Stimulated activated CD8-positive, alpha-beta memory T cell treated with anti-CD3 and anti-CD28 coated beads, Interleukin-4, amount 100 ng/mL, for 1 hour (primary cell): ENCODE measurements at places on chromosomes 1 and 21.

DNA sequence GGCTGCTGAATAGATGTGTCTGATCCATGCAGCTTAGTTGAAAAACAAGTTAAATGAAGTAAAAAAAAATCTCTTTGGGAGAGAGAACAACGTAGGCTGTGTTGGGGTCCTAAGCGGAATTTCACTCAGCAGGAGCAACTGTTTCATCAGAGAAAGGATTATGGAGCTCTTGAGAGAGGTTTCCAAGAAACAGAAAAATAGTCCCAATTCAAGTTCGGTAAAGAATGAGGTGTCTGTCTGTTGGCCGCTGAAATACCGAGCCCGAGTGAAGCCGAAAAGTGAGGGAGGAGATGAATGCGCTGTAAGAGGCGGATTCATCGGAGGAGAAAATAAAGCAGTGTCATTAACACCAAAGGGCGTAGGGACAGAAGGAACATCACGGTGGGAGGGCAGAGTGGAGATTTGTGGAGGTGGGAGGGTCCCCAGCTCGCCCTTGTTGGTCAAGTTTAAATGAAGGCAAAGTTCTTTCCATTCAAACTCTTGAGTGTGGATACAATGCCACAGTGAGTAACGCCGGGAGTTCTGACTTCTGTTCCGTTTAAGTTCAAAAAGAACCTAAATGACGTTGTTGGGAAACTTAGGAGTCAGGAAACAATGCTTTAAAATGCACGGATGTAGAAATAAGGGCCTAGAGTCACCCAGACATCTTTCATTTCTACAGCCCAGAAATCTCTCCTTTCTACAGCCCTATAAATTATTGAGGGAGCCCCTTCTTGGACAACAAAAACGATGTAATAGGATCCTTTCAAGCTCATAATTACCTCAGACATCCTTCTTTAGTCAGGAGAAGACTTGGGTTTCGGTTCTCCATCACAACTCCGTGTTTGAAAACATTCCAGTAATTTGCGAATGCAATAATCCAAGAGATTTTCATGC is 15.6 kb upstream of the SLC45A1 start:
- no peak for DNase-seq

GRCh38 chr1:110188035-110188618 is 22.0 kb upstream of the KCNC4 start:
- no peak for DNase-seq

DNA sequence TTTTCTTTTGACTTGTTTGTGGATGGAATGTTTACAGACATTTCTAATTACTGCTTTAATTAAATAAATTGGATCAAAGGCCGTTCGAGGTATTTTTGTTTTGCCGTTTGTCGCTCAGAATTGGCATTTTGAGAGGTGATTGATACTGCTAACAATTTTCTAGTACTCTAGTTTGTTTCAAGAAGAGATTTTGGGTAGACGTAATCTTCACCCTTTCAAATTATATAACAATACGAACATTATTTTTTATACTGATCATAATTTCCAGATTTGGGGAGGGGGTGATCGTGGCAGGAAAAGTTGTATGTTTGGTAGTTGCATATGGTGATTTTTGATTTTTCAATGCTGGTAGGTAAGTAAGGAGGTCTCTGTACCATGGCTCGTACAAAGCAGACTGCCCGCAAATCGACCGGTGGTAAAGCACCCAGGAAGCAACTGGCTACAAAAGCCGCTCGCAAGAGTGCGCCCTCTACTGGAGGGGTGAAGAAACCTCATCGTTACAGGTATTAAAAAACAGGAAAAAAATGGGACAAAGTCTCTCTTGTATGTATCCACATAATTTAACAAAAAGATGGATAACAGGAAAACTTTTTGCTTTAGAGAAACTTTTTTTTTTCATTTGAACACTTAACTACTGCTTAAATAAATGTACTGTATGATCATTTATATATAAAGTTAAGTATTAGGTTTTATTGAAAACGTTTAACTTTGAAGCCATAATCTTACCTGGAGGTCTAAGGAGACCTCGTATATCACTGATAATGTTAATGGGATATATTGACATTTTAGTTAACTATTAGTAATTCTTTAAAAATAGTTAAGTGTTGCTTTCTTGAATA is 1.7 kb downstream of the H3-3A start:
- DNase-seq = no peak

DNA sequence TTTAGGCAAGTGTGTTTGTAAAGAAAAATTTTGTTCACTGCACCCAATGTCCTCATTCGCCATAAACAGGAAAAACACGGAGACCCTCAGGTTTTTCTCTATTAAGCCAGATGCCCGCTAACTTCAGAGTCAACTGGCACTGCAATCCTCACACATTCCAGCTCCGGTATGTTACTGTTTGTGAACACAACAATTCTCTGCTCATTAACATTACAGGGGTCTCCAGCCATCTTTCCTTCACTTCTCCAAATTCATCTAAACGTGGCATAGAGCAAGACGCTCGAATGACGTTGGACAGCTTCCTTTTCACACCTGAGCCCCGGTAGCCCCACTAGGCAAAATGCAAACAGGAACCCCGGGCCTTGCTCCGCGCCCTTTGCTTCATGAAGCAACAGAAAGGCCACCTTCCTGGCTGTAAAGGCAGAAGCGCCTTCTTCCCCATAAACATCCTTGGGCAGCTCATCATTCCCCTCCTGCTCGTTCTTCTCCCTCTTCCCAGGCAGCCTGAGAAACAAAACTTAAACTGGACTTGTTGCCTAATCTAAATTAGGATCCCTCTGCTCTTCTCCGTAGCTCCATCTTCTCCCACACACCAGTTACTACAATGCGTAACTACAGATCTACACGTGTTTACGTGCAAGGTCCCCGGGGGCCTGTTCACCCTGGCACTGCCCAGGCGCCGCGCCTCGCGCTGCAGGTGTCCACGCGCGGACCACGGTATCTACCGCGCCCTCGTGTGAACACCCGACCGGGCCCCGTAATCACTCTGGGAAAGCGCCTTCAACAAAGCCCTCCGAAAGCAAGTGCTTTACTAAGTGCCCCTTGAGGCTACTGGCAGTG is 1.2 kb downstream of the LBR start:
- DNase-seq = peak; percentile 12

GRCh38 chr1:237834048-237834447 is 56.7 kb downstream of the ZP4 start:
- DNase-seq = no peak

- DNase-seq = no peak
Observed at GRCh38 chr1:5659606-5660005, 332.6 kb downstream of the NPHP4 start.

DNA sequence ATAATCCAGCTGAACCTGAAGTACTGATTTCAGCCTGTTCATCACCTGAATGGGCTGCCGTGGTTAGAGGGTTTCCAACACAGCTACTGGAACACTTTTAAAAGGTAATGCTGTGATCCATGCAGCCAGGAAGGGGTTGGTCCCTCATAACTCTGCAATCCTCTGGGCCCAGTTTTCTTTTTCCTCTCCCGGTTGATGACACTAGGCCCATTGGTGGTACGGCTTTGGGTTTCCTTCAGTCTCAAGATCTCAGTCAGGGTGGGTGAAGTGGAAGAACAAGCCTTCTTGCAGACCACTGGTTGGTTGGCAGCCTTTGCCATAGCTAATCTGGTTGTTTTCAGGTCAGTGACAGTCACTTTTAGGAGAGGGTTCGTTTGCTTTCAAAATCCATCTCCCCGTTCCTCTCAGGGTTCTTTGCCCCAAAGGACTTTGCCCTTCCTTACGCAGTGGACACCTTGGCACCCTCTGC is 502 bp upstream of the SLC35A3 start:
- DNase-seq = no peak

DNA sequence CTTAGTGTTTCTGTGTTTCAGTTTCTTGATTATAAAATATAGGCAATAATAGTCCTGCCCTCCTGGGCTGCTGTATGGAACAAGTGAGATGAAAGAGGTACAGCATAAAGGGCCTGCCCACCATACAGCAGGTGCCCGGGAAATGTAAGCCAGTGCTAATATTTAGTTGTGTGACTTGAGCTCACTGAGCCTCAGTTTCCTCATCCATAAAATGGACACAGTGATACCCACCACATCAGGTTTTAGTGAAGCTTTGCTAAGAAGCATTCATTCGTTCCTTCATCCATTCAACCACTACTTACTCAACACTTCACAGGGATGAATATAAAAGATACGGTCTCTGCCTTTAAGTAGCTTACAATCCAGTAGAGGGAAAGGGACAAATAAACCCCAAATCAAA is 19.9 kb downstream of the CNTN2 start:
- no peak for DNase-seq
